ENCODE measurements at places on chromosomes 1 and 21. TPM values are rescaled to one million over a fixed set of nuclear protein-coding genes. Genes with fewer than 3 reads are reported as not detected.

- DNase-seq, result peak; percentile 45
These were observed 145.0 kb upstream of the DUSP10 start for GRCh38 chr1:221886743-221887414.

- DNase-seq, result no peak
These were observed 22.8 kb downstream of the SLC30A10 start for GRCh38 chr1:219905524-219905923.

DNA sequence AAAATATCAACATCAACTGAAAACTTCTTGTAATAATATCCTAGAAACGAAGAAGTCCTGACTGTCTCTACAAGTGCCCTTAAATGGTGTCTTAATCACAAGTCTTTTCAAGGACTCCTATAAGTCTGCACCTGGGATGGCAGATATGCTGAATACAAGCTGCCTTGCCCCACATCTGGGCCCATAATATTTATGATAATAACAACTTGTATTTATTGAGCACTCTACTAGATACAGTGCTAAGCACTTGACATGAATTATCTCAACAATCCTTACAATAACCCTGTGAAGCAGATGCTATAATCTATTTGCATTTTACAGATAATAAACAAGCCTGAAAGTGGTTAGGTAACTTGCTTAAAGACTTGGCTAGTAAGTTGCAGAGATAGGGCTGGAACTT, 78.0 kb upstream of the ZNF648 start:
- no peak for DNase-seq

GRCh38 chr1:213942061-213942460, 45.7 kb upstream of the PROX1 start:
- DNase-seq, result no peak

DNA sequence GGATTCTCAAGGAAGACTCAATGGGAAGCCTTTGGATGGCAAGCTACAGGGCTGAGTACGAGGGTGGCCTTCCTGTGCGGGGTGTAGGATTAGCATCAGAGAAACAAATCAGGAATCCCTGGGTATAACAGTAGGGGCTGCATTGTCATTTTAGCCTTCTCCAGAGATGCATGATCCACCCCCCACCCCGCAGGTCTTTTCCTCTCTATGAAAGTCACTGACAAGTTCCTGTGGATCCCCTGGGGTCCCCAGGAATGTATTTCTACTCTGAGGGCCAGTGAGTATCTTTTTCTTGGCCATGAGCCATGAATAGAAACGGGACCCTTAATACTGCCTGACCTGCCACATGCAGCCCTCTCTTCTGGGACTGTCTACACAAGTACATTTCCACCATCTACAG, 473.0 kb upstream of the VAMP3 start:
- no peak for DNase-seq

DNA sequence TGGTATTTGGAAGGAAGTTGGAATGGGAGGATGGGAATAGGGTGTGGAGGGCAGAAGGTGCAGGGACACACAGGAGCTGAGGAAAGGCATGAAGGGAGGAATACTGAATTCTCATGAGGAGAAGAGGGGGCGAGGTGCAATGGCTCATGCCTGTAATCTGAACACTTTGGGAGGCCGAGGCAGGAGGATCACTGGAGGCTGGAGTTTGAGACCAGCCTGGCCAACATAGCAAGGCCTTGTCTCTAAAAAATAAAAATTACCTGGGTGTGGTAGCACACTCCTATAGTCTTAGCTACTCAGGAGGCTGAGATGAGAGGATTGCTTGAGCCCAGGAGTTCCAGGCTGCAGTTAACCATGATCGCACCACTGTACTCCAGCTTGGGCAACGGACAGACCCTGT, 117.3 kb downstream of the DTL start:
- no peak for DNase-seq

DNA sequence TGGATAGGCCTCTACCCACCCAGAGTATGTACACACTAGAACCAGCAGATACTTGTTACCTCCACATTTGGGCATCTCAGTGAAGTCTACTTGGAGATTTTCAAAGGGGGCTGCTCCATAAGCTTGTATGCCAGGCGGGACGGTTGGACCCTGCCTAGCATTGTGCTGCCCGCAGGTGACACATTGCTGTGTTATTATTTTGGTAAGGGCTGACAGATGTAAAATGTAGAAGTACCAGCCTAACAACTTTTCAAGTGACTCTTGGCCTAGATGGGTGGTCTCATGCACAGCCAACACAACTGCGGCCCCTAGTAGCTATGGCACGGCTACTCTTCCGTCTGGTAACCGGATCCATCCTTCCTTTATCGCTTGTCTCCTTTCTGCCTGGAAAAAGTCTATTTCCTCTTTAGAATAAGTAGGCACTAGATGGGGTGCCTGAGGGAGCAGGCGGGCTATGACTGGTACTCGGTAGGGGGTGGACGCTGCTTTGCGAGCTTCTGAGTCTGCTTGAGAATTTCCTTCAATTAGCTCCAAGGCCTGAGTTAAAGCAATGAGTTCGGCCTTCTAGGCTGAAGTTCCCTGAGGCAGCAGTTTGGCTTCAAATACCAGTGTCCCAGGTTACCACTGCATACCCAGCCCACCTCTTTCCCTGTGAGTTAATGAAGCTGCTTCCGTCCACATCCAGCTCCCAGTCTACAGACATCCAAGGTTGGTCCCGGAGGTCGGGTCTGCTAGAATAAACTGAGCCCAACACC, 405.3 kb downstream of the TGFB2 start:
- DNase-seq, result no peak

- DNase-seq, result no peak
These were observed 19.2 kb upstream of the PIGK start for GRCh38 chr1:77238462-77238861.

DNA sequence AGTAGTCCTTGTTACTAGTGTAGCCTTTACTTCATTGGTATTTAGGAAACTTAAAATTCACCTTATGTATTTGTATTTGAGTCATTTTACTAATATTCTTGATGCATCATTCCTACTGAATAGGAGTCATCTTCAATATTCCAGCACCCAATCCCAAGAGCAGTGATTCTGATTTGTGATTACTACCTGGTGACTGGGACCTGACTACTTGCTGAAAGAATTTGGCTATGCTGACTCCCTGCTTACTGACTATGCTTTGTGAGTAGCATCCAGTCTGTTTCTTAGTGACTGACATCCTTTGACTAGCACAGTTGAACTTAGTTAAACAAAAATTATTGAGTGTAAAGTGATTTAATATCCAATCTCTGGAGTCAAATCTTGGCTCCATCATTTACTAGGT, 129.9 kb upstream of the NEGR1 start:
- DNase-seq, result no peak

DNA sequence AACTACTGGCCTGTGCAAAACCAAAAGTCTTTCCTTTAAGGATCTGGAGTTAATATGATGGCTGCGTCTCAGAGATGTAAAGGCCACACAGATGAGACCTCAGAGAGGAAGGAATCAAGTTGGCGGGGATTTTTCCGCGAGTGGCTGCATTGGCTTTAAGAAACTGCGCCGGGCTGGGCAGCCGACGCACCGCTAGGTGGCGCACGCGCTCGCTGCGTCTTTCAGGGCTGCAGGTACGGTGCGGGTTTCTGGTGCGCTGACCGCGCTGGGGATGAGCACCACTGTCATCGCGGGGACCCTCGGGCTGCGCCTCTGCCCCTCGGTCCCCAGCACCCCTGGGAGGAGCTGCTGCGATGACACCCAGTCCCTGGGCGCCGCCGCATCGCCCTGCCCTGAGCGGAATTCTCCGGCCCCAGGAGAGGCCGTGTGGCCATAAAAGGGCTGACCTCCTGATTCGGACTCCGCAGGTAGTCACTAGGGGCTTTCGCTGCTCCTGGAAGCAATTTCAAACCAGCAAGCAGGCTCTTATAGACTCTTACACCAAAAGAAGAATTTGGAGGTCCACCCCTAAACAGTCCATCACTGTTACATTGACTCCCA, 241.0 kb downstream of the KCNJ6 start:
- DNase-seq, result peak; percentile 65

DNA sequence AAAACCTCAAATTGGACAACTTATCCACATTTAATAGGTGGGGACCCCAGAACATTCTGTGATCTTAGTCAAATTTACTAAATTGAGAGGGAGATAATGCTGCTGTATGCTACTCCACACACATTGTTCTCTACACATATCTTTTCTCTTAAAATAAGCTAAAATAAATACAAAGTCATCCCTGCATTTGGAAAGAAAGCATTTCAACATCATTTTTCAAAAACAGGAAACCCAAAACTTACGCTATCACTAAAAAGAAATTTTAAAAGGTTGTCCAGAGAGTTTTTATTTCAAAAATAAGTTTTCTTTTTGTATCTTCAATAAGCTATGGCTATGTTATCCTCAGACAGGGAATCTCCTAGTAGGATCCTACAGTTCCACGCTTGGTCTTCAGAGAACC, 19.5 kb upstream of the OR6N2 start:
- DNase-seq, result no peak

GRCh38 chr1:206682111-206682510, 2.6 kb upstream of the MAPKAPK2 start:
- no peak for DNase-seq

GRCh38 chr1:177274687-177275211, 104.0 kb downstream of the BRINP2 start:
- peak; percentile 38 for DNase-seq

DNA sequence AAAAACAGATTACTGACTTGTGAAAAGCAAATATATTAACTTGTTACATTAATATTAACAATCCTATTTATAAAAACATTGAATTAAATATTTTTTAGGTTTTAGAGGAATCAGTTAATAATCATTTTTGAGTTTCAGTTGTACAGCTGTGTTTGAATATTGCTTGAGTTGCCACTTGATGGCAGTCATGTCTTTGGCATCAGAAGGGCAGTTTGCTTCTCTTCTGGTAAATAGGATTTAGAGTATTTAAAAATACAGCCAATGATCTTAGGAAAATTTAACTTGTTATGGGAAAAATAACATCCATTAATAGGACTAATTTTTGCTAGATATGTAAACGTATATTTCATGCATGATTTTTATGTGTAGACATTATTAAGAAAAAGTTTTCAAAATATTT, 234.1 kb downstream of the NCAM2 start:
- DNase-seq, result no peak

DNA sequence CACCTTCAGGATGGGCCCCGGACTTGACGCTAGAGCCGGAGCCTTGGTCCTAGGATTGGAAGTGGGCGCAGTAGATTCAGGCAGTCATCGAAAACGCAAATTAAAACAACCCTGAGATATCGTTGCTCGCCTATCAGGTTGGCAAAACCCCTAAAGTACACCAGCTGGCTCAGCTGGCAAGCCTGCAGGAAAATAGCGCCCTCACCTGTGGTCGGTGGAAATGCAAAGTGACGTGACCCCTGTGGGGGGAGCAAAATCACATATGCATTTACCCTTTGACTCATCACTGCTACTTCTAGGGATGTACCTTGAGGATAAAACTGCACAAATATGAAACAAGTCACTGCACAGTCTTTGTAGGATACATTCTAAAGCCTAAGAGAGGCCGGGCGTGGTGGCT, 170.3 kb upstream of the TMEM51 start:
- DNase-seq, result no peak

DNA sequence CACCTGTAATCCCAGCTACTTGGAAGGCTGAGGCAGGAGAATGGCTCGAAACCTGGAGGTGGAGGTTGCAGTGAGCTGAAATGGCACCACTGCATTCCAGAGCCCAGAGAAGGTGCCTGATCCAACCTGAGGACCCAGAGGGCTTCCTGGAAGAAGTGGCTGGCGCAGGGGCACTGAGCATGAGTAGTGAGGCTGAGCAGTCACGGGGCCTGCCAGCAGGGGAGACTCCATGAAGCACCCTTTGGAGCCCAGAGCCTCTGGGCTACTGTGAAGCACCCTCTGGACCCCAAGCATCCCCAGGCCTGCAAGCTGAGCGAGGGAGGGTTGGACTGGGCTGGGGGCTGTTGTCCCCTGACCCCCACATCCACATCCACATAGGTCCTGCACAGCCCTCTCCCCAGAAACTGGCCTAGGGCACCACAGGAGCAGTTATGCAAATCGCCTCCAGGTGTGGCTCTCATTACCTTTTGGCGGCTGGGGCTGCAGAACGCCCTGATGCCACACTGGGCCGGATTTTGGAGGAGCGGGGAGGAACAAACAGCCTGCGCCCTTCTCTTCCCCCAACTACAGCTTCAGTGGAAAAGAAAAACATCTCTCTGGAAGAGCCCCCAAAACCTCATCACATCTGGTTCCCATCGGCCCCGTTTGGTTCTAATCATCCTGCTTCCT, 78.2 kb upstream of the TARDBP start:
- no peak for DNase-seq

DNA sequence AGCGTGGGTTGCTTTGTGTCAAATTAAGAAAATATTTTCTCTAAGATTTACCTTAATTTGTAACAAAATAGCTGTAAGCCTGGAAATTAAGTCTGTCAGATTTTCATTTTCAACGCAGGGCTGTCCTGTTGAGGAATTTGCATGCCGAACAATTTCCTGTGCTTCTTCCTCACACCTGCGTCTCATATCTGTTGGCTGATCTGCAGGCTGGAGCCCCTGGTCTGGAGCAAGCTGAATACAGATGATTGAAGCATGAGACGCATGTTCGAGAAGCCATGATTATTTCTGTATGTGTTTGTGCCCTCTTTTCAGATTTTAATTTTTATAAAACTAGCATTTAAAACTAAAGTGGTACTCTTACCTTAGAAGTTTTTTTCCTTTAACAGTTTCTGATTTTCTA, 9.8 kb downstream of the MIXL1 start:
- DNase-seq, result no peak

DNA sequence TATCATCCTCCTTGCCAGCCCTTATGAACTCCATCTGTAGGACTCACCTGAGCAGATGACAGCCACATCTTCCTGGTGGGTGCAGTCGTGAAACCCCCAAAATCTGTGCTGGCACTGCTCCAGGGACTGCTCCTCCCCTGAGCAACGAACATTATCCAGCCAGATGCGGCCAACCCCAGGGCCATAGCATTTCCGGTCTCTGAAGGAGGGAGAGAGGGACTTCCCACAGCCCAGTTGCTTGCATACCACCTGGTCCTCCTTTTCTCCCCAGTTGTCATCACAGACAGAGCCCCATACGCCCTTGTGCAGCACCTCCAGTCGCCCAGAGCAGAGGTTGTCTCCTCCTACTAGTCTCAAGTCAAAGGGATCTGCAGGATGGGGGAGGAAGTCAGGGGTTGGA, 8.5 kb downstream of the CD5L start:
- no peak for DNase-seq

DNA sequence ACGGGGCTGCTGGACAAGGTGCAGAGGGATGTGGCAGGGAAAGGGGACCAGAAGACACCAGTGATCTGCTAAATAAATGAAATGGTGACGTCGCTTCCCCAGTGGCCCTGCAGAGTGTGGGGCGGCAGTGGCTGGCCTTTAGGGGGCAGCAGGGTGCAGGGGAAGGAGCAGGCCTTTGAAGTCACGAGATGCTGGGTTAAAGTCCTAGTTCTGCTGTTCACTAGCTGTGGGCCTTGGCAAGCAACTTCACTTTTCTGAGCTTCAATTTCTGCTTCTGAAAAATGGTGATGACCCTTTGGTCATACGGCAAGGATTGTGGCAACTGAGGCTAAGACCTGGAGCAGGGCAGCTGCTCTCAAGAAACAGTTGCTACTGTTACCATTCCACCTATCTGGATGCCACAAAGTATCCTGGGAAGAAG, 9.2 kb upstream of the GALE start:
- peak; percentile 75 for DNase-seq

Gene CADM3
- 2.4 TPM for total RNA-seq

Gene LHX8
- not detected for total RNA-seq

Gene SERTAD4
- 4.2 TPM for total RNA-seq

Gene CHAF1B
- total RNA-seq, result 1.3 TPM

Gene LRRC38
- total RNA-seq, result 0.65 TPM

Gene OR2L13
- total RNA-seq, result not detected

Gene RNF186
- total RNA-seq, result not detected

Gene TRIM58
- not detected for total RNA-seq

Gene AGBL4
- 0.93 TPM for total RNA-seq
